ENCODE measurements at places on chromosomes 5 and 9. TPM values are rescaled to one million over a fixed set of nuclear protein-coding genes. Genes with fewer than 3 reads are reported as not detected.

The CDKN2A gene
- total RNA-seq, result 0.23 TPM

The TTC33 gene
- total RNA-seq, result 16.6 TPM

The OBP2B gene
- total RNA-seq, result not detected

The ZBTB26 gene
- 2.3 TPM for total RNA-seq

The CARD6 gene
- total RNA-seq, result 3.3 TPM

The PDZD2 gene
- total RNA-seq, result 0.19 TPM

The TMEM267 gene
- 19.5 TPM for total RNA-seq

The CCL27 gene
- not detected for total RNA-seq

The CDC20B gene
- total RNA-seq, result 0.08 TPM

The TPPP gene
- 5.7 TPM for total RNA-seq

The PTGDS gene
- total RNA-seq, result 0.56 TPM

The TOR2A gene
- 7.4 TPM for total RNA-seq

The HAND1 gene
- total RNA-seq, result 0.23 TPM

The OR1J1 gene
- not detected for total RNA-seq

Data from A549 treated with ZK216348 at 1 μM for 4 hours (cell line).